ENCODE measurements at places on chromosomes 3 and 15.

GRCh38 chr3:194460566-194460965, 26.2 kb downstream of the ATP13A3 start:
- DNase-seq, result no peak

DNA sequence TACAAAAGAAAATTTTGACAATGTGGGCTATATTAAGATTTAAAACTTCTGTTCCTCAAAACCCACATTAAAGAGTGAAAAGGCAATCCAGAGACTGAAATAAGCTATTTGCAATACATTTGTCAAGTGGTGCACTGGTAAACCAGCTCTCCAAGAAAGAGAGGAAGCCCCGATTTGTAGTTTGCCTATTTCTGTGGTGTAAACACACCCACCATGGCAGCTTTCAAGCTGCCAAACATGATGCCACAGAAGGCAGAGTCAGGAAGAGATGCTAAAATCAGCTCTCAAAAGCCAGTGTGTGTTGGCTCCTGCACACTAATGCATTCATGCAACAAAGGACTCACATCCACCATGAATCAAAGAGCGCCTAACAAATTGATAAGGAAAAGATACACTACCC, 17.5 kb downstream of the RFTN1 start:
- DNase-seq, result no peak

GRCh38 chr3:125057186-125057850, 1.5 kb upstream of the HEG1 start:
- DNase-seq, result no peak

GRCh38 chr3:33004205-33004604, 52.8 kb downstream of the CCR4 start:
- DNase-seq, result no peak

GRCh38 chr3:182118066-182118465, 406.3 kb downstream of the SOX2 start:
- no peak for DNase-seq

- DNase-seq, result no peak
Measured at GRCh38 chr3:17742880-17743657, 638 bp upstream of the TBC1D5 start.

DNA sequence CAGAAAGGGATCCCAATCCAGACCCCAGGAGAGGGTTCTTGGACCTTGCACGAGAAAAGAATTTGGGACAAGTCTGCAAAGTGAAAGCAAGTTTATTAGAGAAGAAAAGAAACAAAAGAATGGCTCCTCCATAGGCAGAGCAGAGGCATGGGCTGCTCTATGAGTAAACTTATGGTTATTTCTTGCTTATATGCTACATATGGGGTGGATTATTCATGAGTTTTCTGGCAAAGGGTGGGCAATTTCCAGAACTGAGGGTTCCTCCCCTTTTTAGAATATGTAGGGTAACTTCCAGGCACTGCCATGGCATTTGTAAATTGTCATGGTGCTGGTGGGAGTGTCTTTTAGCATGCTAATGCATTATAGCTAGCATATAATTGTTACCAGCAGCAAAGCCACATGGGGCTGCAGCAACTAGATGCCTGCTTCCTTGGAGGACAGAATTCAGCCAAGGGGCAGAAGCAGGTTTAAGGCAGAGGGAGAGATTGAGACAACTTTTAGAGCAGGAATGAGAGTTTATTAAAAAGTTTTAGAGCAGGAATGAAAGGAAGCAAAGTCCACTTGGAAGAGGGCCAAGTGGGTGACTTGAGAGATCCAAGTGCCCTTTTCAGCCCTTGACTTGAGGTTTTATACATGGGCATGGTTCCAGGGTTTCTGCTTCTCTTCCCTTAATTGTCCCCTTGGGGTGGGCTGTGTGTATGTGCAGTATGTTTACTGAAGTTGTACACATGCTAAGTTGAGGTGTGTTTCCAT, 41.3 kb downstream of the METTL6 start:
- no peak for DNase-seq

DNA sequence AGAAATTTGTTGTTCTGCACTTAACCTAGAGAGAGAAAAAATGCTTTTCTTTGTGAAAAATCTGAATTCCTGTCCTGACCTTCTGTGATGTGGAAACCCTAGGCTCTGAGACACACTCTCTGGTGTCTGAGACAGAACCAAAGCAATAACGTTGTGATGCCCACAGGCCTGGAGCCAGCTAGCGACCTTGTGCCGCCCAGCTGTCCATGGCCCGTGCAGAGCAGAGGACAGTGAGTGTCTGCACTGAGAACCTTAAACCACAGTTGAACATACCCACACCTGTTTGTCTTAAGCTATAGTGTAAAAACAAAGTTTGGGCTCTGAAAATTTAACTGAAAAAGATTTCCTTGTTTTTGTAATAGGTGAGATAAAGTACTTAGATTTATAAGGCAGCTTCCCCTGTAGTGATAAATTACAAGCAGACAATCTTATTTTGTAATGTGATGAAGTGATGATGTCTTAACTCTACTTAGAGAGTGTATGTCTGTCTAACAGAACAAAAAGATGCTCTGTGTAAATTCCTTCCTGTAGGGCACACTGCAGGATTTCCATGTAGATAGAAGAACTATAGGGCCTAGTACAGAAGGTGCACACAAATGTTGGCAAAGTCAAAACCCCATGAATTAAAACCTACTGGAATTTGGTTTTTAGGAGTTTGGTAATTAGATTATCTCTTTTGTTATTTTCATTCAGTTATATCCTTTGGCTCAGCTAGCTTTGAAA, 62.7 kb downstream of the SNRK start:
- no peak for DNase-seq

DNA sequence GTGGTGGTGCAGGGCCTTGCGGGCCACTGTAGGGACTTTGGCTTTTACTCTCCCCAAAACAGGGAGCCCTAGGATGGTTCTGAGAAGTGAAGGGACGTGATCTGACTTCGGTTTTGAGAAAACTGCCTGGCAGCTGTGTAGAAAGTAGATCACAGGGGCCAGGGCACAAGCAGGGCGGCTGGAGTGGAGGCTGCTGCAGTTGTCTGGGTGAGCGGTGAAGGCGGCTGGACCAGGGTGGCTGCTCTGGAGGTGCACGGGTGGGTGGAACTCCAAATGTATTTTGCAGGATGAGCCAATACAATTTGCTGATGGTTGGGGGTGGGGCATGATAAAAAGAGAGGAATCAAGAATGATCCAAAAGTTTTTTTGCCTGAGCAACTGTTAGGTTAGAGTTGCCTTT, 29.8 kb upstream of the TRH start:
- DNase-seq, result no peak

DNA sequence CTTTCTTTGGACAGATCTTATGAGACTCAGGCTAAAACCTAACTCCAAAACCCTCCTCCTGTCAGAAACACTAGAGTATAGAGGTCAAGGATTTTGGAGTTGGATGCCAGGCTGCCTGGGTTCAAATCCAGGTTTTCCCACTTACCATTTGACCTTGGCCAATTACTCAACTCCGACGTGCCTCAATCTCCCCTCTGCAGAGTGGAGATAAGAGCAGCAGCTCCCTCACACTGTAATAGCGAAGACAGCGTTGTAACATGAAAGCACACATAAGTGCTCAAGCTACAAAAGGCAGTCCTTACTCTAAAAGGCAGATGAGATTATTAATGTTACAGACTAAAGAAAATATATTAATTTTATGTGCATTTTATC, 90.1 kb downstream of the IGF2BP2 start:
- no peak for DNase-seq

DNA sequence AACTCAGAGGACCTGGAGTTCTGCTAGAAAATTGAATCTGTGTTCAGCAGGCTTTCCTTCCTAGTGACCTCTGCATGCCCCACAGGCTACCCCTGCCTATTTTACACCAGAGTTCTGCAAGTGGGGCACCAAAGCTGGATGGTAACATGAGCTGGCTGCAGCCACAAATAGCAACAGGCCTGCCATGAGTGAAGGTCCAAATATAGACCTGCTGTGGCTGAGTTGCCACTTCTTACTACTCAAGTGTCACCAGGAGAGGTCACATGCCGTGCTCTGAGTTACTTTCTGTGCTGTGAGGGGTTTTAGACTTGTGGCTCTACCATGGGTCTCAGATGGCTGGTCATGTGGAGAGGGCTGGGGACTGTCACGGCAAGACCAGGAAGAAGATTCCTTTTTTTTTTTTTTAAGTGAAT, at the start of gene FSD2:
Gene FSD2, minus strand, starts transcription at position 76 of the 413 bp plus-strand sequence. CDS start 18,679 bp downstream, outside the sequence.
- no peak for DNase-seq

DNA sequence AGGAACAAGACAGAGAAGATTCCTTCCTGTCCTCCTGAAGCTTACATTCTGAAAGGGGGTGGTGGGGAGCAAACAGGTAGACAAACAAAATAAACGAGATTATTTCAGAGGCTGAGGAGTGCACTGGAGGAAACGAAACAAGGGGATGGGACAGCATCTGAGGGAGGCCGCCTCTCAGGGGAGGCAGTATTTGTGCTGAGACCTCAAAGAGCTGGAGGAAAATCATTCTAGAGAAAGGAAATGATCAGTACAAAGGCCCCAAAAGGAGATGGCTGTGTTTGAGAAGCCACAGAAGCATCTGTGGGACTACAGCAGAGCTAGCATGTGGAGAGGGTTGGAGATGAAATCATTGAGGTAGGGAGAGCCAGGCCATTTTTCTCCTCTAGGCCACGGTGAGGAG, 55.1 kb downstream of the DCLK3 start:
- no peak for DNase-seq

DNA sequence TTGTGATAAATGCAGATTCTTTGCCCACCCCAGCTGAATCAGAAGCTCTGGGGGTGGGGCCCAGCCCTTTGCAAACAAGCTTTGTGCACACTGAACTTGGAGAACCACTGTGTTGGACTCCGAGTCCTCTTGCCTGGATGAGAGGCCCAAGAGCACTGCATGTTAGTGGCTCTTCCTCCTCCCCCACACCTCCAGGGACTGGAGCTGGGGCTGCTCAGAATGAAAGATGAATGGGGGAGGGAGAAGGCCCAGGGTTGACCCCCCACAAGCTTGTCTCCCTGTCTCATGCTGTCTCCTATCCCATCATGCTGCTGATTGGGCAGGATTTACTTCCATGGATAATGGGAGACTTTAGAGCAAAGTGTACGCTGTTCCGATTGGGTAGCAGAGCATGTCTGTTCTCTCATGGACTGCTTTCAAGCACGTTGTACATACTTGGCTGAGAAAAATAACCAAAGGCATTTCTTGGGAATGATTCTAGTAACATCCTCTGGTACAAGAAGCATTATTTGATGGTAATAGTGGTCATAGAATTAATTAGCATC, 99.6 kb downstream of the PGPEP1L start:
- no peak for DNase-seq

GRCh38 chr3:48030188-48030587, 14.0 kb upstream of the MAP4 start:
- no peak for DNase-seq

GRCh38 chr3:101252307-101252706, 68.1 kb downstream of the IMPG2 start:
- no peak for DNase-seq

DNA sequence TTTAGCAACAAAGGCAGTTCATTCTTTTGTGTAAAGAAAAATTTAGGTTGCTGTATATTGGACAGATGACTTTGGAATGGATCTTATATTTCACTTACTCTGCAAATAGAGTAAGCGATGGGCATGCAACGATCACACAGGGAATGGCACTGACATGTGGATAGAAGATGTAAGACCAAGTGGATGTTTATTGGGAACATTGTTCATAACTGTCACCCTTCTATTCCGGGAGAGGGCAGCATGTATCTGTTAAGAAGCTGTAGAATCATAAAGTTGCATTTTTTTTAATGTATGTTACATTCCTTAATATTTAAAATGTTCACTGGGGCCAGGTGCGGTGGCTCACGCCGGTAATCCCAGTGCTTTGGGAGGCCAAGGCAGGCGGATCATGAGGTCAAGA, 41.2 kb downstream of the HPS3 start:
- DNase-seq, result no peak

DNA sequence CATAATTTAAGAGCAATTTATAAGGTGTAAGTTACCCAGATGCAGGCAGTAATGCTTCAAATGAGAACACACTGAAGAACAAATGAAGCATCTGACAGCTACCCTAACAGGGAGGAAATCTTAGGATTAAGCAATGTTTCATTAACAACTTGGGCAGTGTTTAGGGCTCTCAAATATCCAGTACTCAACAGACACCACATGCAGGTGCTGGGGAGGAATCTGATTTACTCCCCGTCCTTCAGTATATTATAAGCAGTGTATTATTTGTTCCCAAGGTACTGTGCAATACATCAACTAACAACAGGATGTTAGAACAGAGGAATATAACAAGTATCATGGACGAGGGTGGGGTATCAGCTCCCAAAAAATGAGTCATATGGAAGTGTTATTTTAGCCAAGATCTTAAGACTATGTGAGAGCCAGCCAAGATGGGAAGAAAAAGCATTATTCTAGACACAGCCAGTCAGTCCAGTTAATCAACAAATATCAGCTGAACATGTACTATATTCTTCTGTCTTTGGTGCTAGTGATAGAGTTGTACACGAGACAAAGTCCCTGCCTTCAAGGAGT, 20.4 kb downstream of the BTBD1 start:
- DNase-seq, result no peak

DNA sequence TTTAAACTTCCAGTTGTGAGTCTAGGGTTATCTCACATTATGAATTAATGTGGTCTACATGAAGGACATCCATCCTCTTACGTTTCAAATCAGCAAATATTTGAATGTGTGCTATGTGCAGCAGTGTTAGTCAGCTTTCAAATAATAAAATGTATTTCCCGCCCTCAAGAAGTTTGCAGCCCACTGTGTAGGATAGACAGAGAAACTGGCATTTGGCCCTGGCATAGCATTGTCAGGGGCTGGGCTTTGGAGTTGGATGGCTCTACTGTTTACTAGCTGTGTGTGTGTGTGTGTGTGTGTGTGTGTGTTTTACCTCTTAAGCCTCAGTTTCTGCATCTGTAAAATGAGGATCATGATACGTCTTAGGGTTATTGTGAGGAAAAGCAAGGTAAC, 400.5 kb upstream of the C2CD4B start:
- no peak for DNase-seq
